ENCODE measurements at places on chromosomes 7 and 10.

DNA sequence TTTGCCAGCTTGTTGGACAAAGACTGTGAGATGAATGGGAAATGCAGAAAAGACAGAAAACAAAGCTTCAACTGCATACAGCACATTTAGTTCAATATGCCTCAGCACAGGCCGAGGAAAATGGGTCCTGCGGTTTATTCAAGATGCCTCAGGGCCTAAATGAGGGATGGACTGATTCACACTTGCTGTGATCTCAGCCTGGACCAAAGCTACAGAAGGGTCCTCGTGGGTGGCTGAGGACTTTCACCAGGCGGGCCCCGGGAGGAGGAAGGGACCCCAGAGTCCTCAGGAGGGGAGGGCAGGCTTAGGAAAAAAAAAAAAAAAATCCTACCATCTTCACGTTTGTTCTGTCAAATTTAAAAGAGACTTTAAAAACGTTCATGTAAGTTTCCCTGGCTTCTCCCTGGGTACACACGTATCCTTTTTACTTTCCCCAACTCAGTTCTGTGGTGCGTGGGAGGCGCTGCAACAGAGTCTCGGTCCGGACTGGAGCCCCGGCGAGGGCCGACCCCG lies 624 bp upstream of the ZNF783 start:
- DNase-seq, result no peak

- no peak for DNase-seq
Measured at GRCh38 chr10:79223091-79224048, 123.9 kb upstream of the PPIF start.

DNA sequence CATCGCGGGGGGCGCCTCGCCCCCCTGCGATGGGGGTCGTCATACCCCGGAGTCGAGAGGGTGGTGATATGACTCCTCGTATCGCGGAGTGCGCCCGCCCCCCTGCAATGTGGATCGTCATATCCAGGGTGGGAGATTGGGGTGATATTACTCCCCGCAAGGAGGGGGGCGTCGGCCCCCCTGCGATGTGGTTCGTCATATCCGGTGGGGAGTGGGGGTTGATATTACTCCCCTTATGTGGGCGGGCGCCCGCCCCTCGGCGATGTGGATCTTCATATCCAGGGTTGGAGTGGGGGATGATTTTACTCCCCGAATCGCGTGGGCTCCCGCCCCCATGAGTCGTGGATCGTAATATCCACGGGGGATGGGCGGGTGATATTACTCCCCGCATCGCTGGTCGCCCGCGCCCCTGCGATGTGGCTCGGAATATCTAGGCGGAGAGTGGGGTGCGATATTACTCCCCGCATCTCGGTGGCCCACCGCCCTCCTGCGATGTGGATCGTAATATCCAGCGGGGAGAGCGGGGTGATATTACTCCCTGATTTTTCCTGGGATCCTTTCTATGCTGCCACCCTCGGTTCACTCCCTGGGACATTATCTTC lies 36.9 kb downstream of the MEIG1 start:
- DNase-seq, result no peak

GRCh38 chr7:138460649-138461607 lies 869 bp downstream of the TRIM24 start:
- peak; percentile 50 for DNase-seq

GRCh38 chr7:102413091-102413490 lies 16.9 kb downstream of the PRKRIP1 start:
- DNase-seq, result no peak

- DNase-seq, result no peak
Measured at GRCh38 chr7:51310131-51310583, 6.5 kb downstream of the COBL start.

- no peak for DNase-seq
Measured at GRCh38 chr7:43353902-43354301, 229.0 kb upstream of the STK17A start.

- DNase-seq, result no peak
Measured at GRCh38 chr10:100718197-100718742, 27.1 kb upstream of the PAX2 start.

DNA sequence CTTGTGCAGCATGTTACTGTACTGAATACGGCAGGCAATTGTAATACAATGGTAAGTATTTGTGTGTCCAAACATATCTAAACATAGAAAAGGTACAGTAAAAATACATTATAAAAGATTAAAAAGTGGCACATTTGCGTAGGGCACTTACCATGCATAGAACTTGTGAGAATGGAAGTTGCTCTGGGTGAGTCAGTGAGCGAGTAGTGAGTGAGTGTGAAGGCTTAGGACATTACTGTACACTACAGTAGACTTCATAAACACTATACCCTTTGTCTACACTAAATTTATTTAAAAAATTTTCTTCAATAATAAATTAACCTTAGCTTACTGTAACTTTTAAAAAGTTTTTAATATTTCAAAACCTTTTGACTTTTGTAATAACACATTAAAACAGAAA lies 37.5 kb downstream of the BPGM start:
- DNase-seq, result no peak

DNA sequence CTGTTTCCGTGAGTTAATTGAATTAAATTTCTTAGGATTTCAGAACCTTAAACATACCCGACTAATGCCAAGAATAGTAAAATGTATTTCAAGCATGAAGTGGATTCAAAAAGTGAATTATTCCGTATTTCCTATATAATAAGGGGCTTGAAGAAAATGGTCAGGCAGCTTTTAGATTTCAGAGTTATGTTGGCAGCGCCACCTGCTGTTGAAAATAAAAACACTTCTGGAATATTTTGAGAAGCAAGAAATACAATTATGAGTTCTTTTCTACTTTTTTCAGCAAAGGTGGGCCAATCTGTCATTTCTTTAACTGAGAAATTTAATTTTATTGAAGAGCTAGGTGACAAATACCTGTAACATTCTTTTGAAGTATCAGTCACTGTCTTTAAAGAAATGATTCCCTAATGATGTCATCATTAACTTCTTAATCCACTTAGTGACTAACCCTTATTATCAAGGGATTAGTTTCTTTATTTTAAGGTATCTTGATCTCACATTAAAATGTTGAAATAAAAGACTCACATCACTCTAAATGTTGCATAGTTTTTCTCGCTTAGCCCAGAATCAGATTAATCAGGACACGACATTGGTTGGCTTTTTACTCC lies 36.6 kb upstream of the AGR3 start:
- no peak for DNase-seq

DNA sequence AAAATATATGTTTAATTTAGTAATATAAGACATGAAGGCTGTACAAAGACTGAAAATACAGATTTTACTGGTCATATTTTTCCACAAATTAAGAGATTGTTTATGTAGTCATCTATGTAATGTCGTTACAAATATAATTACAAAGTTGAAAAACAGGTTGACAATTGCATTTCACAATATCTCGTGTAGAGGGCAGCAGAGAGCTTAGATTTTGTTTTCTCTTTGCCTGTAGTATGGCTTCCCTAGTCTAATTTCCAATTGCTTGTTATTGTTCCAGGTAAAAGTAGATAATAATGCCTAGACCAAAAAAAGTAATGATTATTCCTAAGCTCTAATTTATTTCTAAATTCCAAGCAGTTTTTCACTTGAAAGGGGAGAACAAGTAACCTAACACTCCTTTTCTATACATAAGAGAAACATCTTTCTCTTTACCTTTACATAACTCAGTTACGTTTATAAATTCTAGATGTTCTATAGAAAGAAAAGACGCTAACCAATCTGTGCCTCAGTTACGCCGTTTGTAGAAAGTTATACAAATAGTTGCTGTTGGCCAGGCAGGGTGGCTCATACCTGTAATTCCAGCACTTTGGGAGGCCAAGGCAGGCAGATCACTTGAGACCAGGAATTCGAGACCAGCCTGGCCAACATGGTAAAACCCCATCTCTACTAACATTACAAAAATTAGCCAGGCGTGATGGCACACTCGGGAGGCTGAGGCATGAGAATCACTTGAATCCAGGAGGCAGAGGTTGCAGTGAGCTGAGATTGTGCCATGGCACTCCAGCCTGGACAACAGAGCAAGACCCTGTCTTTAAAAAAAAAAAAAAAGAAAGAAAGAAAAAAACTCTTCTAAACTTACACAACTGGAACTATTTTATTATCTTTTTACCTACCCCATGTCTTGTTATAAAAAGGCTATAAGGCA lies 30.0 kb downstream of the NET1 start:
- DNase-seq, result no peak

DNA sequence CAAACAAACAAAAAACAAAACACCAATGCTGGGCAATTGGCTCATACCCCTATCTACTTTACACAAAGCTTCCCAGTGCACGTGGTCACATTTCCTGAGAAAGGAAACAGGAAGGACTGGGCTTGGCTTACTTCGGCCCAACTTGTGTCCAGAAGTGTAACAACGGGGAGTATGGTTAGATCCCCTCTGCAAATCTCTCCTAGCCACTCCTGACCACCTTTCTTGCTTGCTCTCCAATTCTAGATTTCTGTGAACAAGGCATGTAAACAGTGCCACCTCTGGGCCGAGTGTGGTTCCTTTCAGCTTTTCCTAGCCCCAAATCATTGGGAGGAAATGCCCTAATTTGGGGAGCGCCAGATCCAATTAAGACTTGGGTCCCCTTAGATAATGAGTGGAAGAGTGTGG lies 21.0 kb upstream of the FRAT2 start:
- DNase-seq, result no peak

DNA sequence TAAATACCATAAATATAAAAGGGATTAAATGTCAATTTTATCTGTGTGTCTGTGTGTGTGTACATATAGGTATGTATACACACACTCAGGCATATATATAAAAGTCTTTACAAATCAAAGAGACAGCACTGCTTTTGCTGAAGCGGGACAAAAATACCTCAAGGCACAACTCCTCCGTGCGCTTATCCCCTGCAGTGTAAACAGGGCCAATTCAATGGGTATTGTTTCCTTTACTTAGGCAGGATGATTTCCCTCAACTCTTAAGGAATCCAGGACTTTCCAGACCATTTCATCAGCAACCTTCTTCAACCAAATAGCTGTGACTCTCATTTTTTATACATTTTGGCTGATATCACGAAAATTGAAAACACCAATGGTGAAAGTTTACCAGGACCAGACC lies 227.7 kb downstream of the CRPPA start:
- DNase-seq, result no peak

DNA sequence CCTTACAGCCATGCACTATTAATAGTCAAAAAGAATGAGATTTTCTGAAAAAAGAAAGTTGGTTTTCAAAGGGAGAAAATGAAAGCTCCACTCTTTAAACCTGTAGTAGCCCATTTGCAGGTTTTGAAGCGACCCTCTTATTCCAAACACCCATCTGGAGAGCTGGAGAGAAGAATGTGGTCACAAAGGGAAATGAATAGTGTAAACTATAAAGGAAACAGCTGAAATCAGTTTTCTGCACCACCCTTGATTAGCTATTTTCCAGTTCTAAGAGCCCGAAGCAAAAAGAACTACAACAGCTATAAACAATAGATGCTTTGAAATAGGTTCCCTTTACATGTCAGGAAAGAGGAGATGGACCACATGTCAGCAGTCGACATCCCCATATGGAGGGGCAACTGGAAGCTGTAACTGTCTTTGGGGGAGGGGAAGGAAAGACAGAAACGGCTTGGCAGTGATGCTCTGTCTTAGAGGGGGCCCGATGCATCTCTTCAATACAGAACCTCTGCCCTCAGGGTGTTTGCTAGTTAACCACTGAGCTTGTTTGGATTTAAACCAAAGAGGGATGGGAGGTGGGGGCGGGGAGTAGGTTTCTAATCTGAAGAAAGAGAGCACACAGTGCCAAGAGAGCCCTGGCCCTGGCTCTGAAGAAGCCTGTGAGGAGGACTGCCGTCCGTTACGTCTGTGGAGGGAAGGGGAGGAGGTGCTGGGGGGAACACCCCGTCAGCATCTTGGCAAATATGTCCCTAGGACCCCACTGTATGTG lies 55.3 kb downstream of the CPVL start:
- DNase-seq, result no peak

- no peak for DNase-seq
Measured at GRCh38 chr10:98016772-98017475, 13.5 kb downstream of the CRTAC1 start.

- DNase-seq, result no peak
Measured at GRCh38 chr10:128526791-128527375, 400.7 kb upstream of the MKI67 start.

DNA sequence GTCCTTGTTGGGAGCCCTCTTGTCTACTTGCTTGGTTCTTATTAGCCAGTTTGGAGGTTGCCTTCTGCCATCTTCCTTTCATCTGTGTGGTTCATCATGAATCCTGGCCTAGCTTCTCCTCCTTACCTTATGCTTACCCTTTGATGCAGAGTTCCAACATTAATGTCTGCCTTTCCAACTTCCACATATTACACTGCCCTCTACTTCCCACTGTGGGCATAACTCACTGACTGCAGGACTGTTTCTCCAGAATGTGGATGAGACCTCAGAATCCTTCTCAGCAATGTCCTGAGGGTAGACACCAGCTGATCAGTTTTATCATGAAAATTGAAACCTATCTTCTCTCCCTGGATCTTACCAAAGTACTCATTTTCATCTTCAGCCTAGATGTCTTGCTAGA lies 491.0 kb downstream of the LRMDA start:
- DNase-seq, result no peak

DNA sequence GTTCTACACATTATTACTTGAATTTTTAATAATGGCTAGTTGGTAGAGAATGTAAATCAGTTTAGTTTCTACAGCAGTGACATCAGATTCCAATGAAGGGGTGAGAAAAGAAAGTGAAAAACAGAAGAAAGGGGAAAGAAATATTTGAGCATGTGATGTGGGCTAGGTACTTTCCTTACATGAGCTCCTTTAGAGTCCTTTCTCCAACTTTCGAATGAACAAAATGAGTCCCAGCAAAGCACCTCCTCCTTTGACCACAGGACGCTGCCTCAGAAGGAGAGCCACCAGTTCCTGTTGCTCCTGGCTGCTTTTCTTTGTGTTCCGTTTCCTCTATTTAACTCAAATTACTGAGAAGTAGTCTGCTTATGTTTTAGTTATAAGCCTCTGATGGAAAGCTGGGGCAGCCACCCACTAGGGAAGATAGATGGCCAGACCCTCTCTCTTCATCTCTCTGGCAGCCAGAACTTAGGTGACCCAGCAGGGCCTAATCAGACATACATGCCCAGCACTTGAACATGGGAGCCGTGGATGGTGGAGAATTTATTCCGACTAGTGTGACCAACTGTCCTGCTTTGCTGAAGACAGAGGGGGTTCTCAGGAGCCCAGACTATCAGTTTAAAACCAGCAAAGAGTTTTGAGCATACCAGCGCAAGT lies 82.4 kb upstream of the NME8 start:
- no peak for DNase-seq
